Activated CD4-positive, alpha-beta T cell treated with anti-CD3 and anti-CD28 coated beads for 36 hours (primary cell): ENCODE measurements at places on chromosomes 7 and 10. TPM values are rescaled to one million over a fixed set of nuclear protein-coding genes. Genes with fewer than 3 reads are reported as not detected.
A peak's percentile ranks its signal among the peaks of the same experiment; 100 is the strongest.

- DNase-seq: peak; percentile 41
Observed at GRCh38 chr7:2354939-2355704, 495 bp downstream of the EIF3B start.

DNA sequence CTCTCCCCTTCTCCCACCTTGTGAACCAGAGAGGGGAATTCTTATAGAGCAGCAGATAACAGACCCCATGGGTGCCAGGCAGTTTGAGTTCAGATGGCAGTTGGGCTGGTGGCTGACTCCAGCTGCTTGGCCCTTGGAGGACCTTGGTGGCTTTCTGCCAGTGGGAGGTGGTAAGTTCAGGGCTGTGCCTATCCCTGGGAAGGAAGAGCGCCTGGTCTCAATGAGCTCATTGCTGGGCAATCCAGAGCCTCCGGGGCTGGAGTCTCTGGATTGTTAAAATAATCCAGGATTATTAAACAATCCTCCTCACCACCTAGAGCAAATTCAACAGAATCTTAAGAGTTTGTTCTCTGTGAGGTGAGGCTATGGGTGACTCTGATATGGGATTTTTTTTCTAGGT lies 105.2 kb downstream of the FANK1 start:
- no peak for DNase-seq

Gene CHN2
- 0.39 TPM for total RNA-seq

GRCh38 chr7:83684928-83685327 lies 36.0 kb upstream of the SEMA3E start:
- no peak for DNase-seq

DNA sequence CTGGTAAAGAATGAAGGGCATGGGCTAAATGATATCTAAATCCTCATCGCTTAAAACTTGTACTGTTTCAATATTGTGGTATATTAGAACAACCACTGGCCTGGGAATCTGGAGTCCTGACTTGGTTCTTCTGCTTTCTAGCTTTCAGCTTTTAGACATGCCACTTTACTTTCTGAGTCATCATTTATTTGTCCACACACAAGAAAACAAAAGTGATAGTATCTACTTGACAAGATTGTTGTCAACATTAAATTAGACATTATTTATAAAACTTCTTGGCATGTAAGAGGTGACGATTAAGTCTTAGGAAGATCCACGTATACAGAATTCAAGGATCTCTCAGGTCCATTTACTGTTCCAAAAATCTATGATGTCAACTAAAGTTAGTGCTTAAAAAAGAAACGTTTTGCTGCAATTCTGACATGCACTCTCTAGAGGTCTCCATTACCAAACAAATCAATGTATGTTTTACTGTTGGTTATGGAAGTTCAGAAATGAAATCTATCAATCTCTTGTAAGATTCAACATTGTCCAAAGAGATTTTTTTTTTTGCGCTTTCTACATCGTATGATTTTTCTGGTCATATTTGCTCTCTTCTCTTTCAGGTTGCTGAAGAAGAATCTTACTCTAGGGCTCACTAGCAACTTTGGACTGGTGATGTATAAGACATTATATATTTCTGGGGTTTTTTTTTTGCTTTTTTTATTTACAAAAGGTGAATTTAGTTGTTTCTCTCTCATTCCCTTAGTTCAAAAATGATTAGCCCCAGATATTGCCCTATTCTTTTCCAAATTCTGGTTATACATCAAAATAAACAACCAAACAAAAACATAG lies 53.6 kb upstream of the DYNC1I1 start:
- no peak for DNase-seq

Gene AGBL3
- 2.2 TPM for total RNA-seq

DNA sequence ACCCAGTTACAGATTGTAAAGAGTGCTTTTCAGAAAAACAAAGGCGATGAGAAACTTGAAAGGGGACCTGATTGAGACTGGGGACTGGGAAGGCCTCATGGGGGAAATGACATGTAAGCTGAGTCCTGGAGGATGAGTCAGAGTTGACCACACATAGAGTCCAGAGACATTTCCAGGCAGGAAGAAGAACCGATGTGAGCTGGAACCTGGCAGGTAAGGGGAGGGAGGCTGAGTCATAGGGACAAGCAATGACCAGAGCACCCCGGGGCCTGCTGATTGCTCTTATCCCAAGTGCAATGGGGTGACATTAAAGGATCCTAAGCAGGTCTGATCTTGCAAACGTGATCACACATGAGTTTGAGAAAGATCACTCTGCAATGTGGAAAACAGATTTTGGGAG lies 11.7 kb downstream of the TLL2 start:
- DNase-seq: no peak
